Diencephalon (tissue), 1 donor: ENCODE measurements at places on chromosomes 11 and 22. TPM values are rescaled to one million over a fixed set of nuclear protein-coding genes. Genes with fewer than 3 reads are reported as not detected.

SCYL1 gene
- total RNA-seq, result 40.6 TPM

HSPB2 gene
- 0.92 TPM for total RNA-seq

SAA1 gene
- total RNA-seq, result not detected

BTBD18 gene
- not detected for total RNA-seq

KRTAP5-1 gene
- not detected for total RNA-seq

EIF4ENIF1 gene
- total RNA-seq, result 22.8 TPM

HBD gene
- not detected for total RNA-seq

GRM5 gene
- 178 TPM for total RNA-seq
